ENCODE measurements at places on chromosomes 7 and 10.

DNA sequence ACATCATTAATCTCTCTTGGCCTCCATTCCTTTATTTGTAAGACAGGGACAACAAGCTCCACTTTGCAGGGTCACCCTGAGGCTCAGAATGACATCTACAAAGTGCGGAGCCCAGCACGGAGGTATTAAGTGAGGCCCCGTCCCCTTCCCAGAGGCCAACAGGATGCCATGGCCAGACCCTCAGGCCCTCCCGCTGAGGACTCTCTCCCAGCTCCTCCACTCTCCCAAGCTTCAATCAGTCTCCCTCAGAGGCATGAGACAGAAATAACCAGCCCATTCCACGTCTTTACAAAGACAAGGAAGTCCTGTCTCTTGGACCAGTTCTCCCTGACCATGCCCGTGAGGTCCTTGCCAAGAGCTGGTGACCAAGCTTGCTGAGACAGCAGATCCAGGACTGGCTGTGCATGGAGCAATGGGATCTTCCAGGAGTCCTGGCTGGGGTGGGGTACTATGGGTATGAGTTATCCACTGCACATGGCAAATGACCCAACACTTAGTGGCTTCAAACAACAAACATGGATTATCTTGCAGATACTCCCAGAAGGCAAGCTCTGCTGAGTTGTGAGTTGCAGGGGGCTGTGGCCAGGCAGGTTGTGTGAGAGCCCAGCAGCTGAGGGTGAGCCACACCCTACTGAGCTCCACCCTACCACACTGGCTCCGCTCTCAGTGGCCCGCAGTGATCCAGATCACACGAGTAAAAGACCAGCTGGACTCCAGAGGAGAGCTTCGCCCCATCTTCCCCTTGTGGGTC lies 4.3 kb upstream of the PPIF start:
- no peaks in the 10 kb centered on the region for H3K27me3 ChIP-seq
- no peak overlapping the region for H3K4me3 ChIP-seq
- DNase-seq: peak; percentile 31
- peaks cover 3% of the 10 kb centered on the region for H3K36me3 ChIP-seq
- peaks cover 16% of the 10 kb centered on the region for H3K4me1 ChIP-seq
- no peak overlapping the region for H3K27ac ChIP-seq

DNA sequence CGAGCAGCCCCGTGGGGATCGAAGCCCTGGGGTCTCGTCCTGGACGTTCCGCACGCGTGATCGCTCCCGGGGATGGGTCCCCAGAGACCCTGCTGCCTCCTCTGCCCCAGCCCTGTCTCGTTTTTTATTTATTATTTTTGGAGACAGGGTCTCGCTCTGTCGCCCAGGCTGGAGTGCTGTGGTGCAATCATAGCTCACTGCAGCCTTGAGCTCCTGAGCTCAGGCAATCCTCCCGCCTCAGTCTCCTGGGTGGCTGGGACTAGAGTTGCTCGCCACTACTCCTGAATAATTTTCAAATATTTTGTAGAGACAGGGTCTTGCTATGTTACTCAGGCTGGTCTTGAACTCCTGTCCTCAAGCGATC lies 319 bp upstream of the STX1A start:
- peak overlapping the region; percentile 41 for H3K4me3 ChIP-seq
- no peaks in the 10 kb centered on the region for H3K27me3 ChIP-seq
- H3K4me1 ChIP-seq: peaks cover 43% of the 10 kb centered on the region

DNA sequence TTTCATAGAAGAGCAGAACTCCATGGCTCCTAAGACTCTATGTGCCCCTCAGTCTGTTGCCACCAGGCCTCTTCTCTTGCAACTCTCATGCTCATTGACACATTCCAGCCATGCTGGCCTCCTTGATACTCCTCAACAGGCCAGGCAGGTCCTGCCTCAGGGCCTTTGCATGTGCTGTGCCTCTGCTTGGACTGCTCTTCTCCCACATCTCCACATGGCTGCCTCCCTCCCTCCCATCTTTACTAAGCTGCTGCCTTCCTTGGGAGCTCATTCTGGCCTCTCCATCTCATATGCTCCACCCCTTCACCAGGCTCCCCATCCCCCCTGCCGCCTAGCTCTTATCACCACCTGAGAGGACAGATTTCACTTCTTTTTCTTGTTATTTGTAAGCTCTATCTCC lies 103.8 kb upstream of the GPR26 start:
- DNase-seq: no peak
- no peaks in the 10 kb centered on the region for H3K27me3 ChIP-seq
- H3K27ac ChIP-seq: no peak overlapping the region
- no peaks in the 10 kb centered on the region for H3K4me1 ChIP-seq
- no peak overlapping the region for H3K4me3 ChIP-seq

DNA sequence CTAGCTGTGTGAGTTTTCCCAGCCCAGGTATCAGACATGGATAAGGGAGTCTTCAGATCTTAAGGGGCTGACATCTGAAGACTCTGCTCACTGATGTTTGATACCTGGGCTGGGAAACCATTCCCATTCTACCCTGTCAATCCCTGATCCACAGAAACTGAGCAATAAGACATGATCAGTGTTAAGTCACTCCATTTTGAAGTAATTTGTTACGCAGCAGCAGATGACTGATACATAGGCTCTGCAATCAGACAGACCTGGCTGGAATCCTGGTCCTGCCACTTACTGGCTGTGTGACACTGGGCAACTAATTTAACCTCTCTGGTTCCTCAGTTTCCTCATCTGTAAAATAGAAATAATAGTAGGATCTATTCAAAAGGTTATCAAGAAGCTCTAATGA lies 6.6 kb downstream of the DCLRE1C start:
- no peaks in the 10 kb centered on the region for H3K27me3 ChIP-seq
- DNase-seq: no peak
- peaks cover 7% of the 10 kb centered on the region for H3K36me3 ChIP-seq
- peaks cover 1% of the 10 kb centered on the region for H3K4me1 ChIP-seq
- no peak overlapping the region for H3K4me3 ChIP-seq
- H3K27ac ChIP-seq: no peak overlapping the region

DNA sequence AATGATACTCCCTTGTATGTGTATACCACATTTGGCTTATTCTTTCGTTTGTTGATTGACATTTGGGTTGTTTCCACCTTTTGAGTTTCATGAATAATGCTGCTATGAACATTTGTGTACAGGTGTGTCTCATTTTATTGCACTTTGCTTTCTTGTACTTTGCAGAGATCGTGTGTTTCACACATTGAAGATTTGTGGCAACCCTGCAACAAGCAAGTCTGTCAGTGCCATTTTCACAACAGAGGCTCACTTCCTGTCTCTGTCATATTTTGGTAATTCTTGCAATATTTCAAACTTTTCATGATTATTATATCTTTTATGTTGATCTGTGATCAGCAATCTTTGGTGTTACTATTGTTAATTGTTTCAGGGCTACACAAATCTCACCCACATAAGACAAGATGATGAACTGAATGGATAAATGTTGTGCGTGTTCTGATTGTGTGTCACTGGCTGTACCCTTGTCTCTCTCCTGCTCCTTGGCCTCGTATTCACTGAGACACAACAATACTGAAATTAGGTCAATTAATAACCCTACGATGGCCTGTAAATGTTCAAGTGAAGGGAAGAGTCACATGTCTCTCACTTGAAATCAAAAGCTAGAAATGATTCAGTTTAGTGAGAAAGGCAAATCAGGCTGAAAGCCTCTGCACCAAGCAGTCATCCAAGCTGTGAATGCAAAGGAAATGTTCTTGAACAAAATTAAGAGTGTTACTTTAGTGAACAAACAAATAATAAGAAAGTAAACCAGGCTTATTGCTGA lies 133.6 kb upstream of the JCAD start:
- H3K4me1 ChIP-seq: no peaks in the 10 kb centered on the region
- H3K4me3 ChIP-seq: no peak overlapping the region

DNA sequence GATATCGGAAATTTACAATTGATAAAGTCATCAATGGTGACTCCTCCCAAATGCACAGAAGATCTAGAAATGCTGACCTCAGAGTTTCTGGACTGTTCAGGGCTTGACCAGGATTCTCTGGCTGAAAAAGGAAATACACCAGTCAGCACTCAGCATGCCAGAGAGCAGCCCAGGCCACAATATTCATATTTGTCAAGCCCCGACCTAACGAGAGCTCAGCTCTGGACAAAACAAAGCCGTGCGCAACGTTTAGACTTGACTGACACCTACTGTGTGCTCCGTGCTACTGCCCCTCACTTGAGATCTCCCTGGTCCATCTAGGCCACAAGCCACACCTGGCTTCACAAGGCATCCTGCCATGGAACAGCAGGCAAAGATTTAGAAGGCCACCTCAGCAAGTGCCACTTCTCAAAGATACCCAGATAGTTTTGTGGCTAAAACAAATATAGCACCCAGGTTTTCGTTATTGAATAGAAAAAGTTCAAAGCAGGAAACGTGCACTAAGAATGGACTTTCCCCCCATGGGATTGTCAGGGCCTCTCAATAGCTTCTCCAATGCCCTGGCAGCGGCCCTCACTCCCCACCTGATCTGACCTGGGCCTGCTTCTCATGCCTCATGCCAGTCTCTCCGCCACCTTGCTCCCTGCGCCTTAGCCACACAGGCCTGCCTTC lies 218.3 kb downstream of the FAM107B start:
- H3K4me3 ChIP-seq: no peak overlapping the region
- peaks cover 16% of the 10 kb centered on the region for H3K4me1 ChIP-seq

- H3K36me3 ChIP-seq: no peaks in the 10 kb centered on the region
- H3K27me3 ChIP-seq: no peaks in the 10 kb centered on the region
- H3K4me1 ChIP-seq: peaks cover 5% of the 10 kb centered on the region
- DNase-seq: no peak
- no peak overlapping the region for H3K4me3 ChIP-seq
- H3K27ac ChIP-seq: peak overlapping the region; percentile 35
Measured at GRCh38 chr7:55099821-55100543, 81.2 kb downstream of the EGFR start.

DNA sequence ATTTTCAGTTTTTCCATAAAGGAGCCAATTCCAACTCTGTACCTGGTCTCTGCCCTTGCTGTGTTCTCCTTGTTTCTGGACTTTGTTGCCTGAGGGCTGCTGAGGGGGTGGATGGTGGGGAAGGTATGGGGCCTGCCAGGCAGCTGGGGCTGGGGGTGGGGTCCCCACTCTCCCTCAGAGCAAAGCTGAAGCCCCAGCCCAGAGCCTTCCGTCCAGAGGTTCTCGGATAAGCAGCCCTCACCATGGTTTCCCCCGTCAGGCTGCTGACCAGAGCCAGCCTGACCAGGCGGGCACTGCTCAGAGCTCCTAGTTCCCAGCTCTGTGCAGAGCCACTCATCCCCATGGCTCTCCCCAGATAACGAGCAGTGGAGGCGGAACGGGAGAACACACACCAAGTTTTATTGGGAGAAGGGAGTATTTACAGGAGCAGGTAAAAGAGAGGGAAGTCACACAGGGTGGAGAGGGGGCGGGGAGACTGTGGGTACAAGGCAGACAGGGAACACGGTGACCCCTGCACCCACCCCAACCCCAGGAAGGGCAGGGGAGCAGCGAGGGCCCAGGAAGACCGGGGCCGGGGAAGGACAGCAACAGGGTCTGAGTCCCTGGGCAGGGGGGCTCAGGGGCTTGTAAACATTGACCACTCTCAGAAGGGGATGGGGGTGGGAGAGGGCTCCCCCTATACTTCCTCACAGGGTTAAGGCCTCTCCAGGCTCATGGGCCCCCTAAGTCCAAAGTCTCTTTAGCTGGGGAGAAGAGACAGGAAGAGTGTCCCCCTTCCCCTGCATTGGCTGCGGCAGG lies 5.8 kb downstream of the GNB2 start:
- peak; percentile 59 for DNase-seq
- H3K4me3 ChIP-seq: no peak overlapping the region
- peaks cover 17% of the 10 kb centered on the region for H3K36me3 ChIP-seq
- H3K27ac ChIP-seq: no peak overlapping the region
- no peaks in the 10 kb centered on the region for H3K27me3 ChIP-seq
- H3K4me1 ChIP-seq: no peaks in the 10 kb centered on the region

DNA sequence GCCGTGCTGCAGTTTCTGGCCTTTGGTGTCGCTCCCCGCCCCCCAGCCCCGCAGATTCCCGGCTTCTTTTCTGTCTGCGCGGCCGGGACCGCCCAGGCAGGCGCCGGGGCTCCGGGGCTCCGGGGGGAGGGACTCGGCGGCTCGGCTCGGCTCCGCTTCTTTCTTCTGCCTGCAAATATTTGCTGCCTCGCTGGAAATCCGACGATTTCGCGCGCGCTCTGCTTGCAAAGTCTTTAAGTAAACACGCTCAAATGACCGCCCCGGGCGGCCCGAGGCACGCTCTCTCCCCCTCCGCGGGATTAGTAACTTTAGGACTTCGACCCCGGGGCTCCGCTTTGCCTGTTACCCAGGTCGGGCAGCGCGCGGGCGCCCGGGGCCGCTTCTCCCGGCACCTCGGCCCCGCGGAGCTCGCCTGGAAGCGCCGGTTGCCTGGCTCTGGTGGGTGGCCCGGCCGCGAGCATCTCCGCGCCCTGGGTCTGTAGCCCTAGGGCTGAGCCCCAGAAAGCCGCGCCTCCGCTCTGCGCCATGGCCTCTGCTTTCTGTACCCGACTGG lies 3.9 kb upstream of the GATA3 start:
- DNase-seq: peak; percentile 75
- H3K4me3 ChIP-seq: peak overlapping the region; percentile 62
- peaks cover 19% of the 10 kb centered on the region for H3K4me1 ChIP-seq
- no peaks in the 10 kb centered on the region for H3K36me3 ChIP-seq
- no peak overlapping the region for H3K27ac ChIP-seq
- peaks cover 99% of the 10 kb centered on the region for H3K27me3 ChIP-seq

GRCh38 chr7:128827971-128828711 lies 2.1 kb upstream of the FLNC start:
- no peak overlapping the region for H3K4me3 ChIP-seq
- H3K4me1 ChIP-seq: peaks cover 62% of the 10 kb centered on the region
- H3K36me3 ChIP-seq: no peaks in the 10 kb centered on the region
- no peaks in the 10 kb centered on the region for H3K27me3 ChIP-seq

GRCh38 chr10:30510932-30511700 lies 77.1 kb downstream of the MAP3K8 start:
- H3K27me3 ChIP-seq: no peaks in the 10 kb centered on the region
- H3K4me3 ChIP-seq: no peak overlapping the region
- H3K27ac ChIP-seq: no peak overlapping the region
- no peak for DNase-seq
- H3K4me1 ChIP-seq: no peaks in the 10 kb centered on the region

GRCh38 chr10:51035344-51035743 lies 38.9 kb upstream of the PRKG1 start:
- no peak overlapping the region for H3K4me3 ChIP-seq
- H3K27ac ChIP-seq: no peak overlapping the region
- no peaks in the 10 kb centered on the region for H3K36me3 ChIP-seq
- no peaks in the 10 kb centered on the region for H3K27me3 ChIP-seq

Measured in small intestine (tissue), 16 donors.